ENCODE measurements at places on chromosomes 12 and 14.

GRCh38 chr12:66392266-66392915 lies 90.1 kb downstream of the HELB start:
- DNase-seq, result no peak

- DNase-seq, result no peak
These were observed 56.9 kb downstream of the FOS start for GRCh38 chr14:75335571-75335970.

DNA sequence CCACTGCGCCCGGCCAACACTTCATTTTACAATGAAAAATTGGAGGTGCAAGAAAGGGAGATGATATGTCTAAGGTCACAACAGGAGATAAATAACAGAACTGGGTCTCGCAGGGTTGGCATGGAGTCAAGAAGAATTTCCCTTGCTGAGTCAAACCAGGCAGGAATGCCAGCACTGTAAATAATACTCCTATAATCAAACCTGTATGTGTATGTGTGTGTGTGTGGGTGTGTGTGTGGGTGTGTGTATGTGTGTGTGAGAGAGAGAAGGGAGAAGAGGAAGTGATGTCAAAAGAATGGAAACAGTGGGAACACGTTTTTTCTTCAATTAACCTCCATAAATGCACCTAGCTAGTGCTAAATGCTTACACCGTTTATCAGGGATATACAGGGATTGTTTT lies 70.4 kb downstream of the TMEM116 start:
- peak; percentile 8 for DNase-seq

- DNase-seq, result no peak
These were observed 14.8 kb downstream of the SH2B3 start for GRCh38 chr12:111420494-111420893.

DNA sequence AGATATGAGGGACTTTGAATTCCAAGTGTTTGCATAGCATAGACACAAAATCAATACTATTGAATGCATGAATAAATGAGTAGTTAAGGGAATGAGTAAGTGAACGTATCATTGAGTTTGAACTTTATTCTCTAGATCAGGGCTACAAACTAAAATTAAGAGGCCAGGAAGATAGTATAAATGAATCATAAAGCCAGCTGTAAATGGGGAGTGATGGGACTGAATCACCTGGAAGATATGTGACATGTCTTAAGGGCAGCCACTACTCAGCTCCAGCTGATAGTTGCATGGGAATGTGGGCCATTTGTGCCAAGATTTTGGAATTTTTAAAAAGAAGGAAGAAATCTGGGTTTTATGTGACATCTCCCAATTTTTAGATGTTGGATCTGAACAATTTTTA lies 229.9 kb downstream of the AKAP6 start:
- DNase-seq, result no peak

DNA sequence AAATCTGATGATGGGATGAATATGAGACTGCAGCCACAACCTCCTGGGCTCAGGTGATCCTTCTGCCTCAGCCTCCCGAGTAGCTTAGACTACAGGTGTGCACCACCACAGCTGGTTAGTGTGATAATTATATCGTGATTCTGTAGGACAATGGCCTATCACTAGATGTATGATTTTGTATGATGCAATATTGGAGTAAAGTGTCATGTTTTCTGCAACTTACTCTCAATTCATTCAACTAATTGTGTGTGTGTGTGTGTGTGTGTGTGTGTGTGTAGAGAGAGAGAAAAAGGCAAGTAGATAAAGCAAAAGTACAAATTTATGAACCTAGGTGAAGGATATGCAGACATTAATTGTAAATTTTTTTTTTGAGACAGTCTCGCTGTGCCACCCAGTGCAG lies 10.7 kb downstream of the RAD52 start:
- no peak for DNase-seq

DNA sequence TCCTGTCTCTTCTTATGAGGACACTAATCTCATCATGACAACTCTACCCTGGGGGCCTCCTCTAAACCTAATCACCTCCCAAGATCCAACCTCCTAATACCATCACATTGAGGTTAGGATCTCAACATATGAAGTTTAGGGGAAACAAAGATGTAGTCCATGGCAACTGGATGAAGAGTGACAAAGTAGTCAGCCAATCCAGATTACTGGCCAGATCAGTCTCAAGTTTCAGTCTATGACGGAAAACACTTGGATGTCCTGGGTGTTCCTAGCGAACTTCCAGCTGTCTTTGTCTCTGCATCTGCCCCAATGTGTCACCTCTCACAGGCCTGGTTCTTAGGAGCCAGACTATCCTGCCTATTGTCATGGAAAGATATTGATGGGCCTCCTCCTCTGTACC lies 630.8 kb downstream of the AACS start:
- no peak for DNase-seq

DNA sequence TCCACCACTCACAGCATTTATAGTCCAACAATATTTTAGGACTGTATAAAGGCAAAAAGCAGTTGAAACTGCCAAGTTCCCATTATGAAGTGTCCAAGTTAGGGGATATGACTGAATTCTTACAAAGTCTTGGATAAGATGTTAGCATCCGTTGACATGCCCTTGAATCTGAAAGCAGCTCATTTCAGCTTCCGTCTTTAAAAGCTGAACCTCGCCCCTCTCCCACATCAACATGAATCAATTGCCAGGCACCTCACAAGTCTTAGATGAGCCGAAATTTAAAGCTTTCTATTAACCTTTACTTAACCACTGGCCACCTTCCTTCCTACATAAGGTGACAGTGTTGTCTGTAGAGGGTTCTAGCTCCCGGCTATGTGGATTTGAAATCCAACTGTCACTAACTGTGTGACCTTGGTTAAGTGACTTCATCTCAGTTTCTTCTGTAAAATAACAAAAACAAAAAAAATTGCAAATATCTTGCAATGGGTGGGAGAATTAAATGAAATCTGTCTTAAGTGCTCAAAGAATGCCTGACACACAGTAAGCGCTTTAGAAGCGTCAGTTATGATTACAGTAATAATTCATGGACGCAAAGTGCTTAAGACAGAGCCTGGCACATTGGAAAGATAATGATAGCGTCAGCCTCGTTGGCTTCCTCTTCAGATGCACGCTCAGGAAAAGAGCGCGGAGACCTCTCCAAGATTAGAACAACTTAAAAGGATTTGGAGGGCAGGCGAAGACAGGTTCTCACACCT lies 1.2 kb downstream of the PPP1CC start:
- no peak for DNase-seq

GRCh38 chr14:95497561-95498011 lies 18.9 kb downstream of the SYNE3 start:
- DNase-seq, result no peak

GRCh38 chr14:103408491-103409155 lies 23.4 kb downstream of the MARK3 start:
- no peak for DNase-seq

GRCh38 chr12:125983784-125984500 lies 918.7 kb downstream of the AACS start:
- DNase-seq, result no peak

- DNase-seq, result no peak
These were observed 100.2 kb upstream of the EVL start for GRCh38 chr14:99964979-99965378.

DNA sequence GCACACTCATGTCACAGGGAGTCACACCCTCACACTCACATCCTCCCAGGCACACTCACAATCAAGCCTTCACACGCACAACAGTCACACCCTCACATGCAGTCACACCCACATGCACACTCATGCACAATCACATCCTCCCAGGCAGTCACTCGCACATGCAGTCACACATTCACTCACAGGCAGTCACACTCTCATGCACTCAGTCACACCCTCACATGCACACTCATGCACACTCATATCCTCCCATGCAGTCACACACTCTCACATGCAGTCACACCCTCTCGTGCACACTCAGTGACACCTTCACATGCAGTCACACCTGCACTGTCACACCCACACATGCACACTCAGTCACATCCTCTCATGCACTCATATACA lies 12.3 kb downstream of the TMEM179 start:
- DNase-seq, result no peak

- DNase-seq, result no peak
These were observed 433.8 kb downstream of the FUT8 start for GRCh38 chr14:65846196-65846868.

- no peak for DNase-seq
These were observed 173.3 kb downstream of the FOXN3 start for GRCh38 chr14:89243741-89244140.

DNA sequence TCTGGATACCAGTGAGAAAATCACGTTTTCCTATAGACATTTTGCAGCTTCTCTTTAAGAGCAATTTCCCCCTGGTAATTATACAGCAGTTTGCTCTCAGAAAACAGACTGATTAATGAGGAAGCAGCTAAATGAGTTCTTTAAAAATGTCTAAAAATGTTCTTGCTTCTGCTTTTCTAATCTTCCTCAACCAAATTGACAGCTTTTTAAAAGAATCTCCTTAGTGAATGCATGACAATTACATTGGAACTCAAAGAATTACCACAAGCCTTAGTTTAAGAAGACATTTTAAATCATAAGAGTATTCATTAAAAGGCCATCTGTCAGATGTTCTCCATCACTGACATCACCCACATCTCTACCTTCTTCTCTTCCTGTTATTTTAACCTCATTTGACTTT lies 135.8 kb upstream of the PLXNC1 start:
- no peak for DNase-seq

DNA sequence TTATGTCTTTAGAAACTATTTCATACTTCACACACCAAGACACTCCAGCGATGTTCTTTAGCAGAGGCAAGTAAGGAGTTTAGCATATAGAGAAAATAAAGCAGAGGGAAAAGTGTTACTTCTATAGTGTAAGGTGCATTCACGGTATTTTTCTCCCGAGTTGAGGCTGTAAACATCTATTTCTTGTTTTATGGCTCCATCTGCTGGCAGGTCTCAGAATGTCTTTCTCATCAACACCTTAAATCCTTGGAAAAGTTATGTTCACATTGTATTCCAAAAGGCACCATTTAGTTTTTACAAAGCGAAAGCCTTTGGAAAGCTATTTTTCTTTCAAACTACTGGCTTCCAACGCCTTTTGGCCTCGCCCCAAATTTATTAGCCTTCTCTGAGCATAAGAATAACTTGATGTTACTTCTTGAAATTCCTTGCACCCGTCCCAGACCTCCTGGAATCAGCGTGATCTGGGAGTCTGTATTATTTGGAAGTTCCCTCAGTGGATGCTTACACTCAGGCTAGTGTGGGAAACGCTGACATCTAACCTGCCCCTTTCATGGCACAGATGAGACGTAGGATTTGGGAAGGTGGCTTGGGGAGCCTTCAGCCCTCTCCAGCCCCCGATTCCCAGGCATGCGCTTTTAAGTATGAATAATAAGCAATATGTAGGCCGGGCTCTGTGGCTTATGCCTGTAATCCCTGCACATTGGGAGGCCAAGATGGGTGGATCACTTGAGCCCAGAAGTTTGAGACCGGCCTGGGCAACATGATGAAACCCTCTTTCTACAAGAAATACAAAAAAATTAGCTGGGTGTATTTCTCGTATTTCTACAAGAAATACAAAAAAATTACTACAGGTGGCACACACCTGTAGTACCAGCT lies 1.9 kb upstream of the PIWIL1 start:
- DNase-seq, result no peak

GRCh38 chr14:68603533-68604360 lies 189.1 kb downstream of the ZFP36L1 start:
- DNase-seq, result no peak

- no peak for DNase-seq
These were observed 13.7 kb downstream of the TCTN1 start for GRCh38 chr12:110627500-110628195.

DNA sequence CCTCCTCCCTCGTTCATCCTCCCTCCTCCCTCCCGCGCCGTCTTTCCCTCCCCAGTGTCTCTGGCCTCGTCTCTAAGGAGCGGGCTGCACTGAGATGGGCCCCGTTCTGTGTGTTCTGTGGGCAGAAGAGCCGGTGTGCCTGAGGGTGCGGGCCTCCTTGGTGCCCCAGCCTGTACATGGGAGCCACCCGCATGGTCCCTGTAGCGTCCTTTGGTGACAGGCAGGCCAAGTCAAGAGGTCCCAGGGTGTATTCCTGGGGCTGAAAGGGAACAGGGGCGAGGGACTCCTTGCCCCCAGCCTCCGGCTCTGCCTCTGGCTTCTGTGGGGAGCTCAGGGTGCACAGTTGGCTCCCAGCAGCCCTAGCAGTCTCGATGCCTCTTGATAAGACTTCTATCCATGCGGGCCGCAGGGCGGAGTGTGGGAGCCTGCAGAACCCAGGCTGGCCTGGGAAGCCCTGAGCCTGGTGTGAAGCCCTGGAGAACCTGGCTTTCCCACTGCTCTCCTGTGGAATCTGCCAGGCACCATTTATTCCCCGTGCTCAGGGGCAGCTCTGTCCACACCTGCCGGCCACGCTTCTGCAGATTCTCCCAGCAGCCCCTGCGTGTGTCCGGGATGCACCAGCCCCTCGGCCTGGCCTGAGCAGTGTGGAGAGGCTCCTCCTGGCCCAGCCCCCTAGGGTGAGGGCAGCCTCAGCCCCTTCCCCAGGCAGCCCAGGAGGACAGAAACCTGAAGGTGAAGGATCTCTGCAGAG lies 181.3 kb downstream of the KIF26A start:
- no peak for DNase-seq

- no peak for DNase-seq
These were observed 26.3 kb downstream of the RXYLT1 start for GRCh38 chr12:63805704-63806672.

GRCh38 chr12:75080582-75080981 lies 129.1 kb downstream of the KCNC2 start:
- no peak for DNase-seq

DNA sequence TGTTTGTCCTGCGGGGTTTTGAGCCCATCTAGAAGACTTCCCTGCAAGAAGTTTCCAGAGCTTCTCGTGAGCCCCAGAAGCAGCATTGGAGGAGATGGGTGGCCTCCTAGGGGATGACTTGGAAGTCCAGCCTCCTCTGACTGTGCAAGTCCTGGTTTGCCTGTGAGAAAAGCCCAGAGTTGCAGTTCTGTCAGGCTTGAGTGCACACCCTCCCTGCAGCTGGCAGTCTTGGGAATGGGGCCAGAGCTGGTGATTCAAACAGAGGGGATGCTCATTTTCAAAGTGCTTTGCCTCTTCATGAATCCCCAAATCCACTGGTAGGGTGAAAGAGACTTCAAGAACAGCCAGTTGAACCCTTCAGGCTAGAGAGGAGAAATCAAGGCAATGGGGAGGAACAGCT lies 3.9 kb upstream of the PPP1R1A start:
- no peak for DNase-seq
